ENCODE measurements at places on chromosomes 7 and 10.

DNA sequence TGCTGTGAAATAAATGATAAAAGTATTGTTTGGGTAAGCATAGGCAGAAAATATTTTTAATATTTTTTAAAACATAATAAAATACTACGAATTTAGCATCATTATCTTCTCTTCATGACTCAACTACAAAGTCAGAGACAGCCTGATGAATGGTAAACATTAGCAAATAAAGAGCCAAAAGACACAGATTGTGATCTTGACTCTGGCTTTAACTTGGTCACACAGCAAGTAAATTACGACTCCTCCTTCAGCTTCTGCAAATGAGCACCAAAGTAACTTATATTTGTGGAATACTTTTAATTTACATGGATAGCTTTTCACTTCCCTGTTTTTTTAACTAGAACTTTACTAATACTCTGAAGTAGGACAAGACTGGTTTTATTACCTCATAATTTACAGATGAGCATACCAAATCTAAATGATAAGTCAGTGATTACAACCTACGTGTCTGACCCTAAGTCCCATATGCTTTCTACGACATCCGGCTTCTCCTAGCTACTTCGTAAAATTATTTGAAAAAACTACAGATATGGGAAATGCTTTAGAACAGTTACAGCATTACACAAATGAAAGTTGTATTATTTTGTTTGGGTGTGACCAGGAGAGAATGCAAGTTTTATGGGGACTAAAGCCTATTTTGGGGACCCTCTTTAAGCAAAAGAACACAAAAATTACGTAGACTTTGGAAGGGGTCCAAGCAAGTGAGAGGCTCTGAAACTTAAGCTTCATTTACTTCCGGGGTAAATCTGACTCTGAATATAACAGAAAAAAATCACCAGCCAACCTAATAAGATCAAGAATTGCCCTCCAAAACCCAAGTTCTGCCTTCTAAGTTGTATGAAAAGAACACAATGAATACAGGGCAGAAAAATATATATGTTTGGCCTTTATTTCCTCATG, 133.8 kb downstream of the CPEB3 start:
- no peak for DNase-seq

- no peak for DNase-seq
These were observed 32.6 kb downstream of the CDH23 start for GRCh38 chr10:71429304-71429703.

DNA sequence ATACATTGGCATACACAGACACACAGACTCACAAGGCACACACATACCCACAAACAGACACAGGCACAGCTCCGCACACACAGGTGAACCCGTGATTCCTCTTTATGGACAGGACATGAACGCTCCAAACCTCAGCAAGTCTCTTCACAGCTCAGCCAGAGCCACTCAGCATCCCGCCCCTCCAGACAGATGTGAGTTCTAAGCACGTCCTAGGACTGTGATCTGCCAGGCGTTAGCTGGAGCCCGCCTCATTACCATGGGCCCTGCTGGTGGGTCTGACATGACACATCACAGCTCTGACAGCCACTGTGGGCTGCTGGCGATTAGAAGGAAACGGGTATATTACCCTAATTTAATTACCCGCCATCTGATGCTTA, 176.7 kb upstream of the PPP2R2D start:
- DNase-seq: no peak

GRCh38 chr7:55477781-55478374, 94.4 kb downstream of the VOPP1 start:
- DNase-seq: peak; percentile 40

DNA sequence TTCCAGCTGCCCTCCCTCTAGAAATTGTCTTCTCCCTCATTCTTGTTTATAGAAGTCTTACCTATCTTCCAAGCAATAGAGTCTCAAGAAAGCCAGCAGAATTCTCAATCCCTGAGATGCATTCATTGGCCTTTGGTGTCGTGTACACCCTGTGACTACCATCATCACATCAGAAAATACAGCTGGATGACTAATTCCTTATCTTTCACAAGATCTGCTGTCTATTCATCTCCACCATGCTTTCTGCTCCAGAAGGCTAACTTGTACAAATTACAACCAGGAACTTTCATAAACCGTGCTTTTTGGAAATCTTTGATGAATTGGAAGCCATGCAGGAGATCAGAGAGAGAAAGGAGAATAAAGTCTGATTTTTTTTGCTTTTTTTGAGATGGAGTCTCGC, 1062.9 kb upstream of the GHITM start:
- DNase-seq: no peak

DNA sequence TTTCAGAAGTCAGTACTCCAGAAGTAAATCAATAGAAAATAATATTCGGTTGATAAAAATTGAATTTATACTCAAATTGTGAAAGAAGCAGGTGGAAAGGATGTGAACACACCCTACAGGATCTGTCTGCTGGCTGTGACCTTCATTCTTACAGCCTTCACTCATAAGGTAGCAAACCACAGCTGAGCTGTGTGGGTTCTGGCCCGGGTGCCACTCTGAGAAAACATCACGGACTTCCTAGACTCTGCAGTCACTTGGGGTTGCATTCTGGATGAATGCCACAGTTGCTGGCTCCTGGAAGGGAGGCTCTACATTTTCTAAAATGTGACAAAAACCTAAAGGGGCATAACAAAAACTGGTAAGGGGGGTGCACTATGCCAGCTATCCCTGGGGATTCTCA, 36.0 kb upstream of the ABLIM1 start:
- no peak for DNase-seq

GRCh38 chr7:114180556-114181266, 233.9 kb upstream of the FOXP2 start:
- no peak for DNase-seq

DNA sequence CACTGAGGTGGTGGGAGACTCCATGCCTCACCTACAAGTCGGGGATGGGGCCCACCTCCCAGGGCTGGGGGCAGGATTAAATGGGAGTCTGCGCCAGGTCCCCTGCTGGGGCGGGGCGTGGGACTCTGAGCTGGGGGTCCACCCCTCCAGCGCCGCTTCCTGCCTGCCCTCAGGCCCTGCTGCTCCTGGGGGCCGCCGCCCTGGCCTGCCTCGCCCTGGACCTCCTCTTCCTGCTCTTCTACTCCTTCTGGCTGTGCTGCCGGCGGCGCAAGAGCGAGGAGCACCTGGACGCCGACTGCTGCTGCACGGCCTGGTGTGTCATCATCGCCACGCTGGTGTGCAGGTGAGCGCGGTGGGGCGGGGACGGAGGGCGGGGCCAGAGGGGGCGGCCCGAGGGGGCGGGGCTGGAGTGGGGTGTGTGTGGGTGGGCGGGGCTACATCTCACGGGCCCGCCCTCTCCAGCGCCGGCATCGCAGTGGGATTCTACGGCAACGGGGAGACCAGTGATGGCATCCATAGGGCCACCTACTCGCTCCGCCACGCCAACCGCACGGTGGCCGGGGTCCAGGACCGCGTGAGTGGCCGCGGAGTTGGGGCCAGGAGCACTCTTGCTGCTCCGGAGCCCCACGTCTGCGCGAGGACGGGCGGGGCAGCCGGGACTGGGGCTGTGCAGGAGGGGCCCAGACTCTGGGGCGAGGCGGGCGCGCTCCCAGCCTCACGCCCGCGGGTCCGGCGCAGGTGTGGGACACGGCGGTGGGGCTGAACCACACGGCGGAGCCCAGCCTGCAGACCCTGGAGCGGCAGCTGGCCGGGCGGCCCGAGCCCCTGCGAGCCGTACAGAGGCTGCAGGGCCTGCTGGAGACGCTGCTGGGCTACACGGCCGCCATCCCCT, 15.1 kb downstream of the TTYH3 start:
- DNase-seq: no peak

GRCh38 chr7:50304911-50305582, 531 bp downstream of the IKZF1 start:
- no peak for DNase-seq

- no peak for DNase-seq
These were observed 39.3 kb downstream of the UBE3C start for GRCh38 chr7:157177983-157178381.

- peak; percentile 72 for DNase-seq
These were observed 255.8 kb downstream of the TWIST1 start for GRCh38 chr7:18861514-18862118.

GRCh38 chr7:16026253-16027020, 340.0 kb upstream of the MEOX2 start:
- DNase-seq: peak; percentile 3

- no peak for DNase-seq
These were observed 33.8 kb upstream of the FZD8 start for GRCh38 chr10:35675846-35676245.

DNA sequence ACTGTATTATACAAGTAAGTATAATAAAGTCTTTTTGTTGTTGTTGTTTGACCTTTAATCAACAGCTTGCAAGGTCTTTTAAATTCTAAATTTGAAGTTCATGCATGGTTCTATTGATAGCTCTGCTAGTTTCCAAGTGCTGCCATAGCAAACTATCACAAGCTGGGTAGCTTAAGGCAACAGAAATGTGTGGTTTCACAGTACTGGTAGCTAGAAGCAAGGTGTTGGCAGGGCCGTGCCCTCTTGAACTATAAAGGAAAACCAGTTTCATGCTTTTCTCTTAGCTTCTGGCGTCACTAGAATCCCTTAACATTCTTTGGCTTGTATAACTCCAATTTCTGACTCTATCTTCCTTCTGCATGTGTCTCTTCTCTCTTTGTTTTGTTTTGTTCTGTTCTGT, 1021.9 kb upstream of the AUTS2 start:
- no peak for DNase-seq

DNA sequence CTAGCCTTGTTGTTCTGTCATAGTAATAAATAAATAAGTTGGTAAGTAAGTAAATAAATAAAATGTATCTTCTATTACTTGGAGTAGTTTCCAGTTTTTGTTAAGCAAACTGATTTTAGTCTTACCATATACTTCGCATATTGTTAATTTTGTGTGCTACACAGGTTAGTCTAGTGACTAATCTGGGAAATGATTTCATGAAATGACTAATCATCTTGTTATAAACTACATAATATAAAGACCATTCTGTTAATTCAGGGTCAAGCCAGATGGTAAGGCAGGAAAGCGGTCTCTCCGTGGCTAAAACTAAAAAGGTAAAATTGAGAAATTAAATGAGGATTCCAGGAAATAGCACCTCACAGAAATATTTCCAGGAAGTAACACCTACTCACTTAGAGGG, 58.5 kb upstream of the FOXP2 start:
- no peak for DNase-seq

DNA sequence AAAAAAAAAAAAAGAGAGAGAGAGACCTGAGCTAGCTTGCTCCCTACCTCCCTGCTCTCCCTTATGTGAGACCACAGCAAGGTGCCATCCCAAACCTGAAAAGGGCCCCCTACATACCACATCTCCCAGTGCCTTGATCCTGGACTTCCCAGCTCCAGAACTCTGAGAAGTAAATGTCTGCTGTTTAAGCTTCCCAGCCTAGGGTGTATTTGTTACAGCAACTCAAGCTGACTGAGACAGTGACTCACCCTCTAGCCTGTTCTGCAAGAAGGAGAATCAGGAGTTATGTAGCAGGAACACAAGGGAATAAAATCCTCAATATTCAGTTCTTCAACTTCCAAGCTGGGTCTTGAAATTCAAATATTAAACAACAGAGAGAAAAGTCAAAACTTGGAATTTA, 52.1 kb upstream of the TMEM72 start:
- DNase-seq: no peak

- DNase-seq: peak; percentile 84
These were observed 43.2 kb downstream of the CCNY start for GRCh38 chr10:35379226-35380137.

DNA sequence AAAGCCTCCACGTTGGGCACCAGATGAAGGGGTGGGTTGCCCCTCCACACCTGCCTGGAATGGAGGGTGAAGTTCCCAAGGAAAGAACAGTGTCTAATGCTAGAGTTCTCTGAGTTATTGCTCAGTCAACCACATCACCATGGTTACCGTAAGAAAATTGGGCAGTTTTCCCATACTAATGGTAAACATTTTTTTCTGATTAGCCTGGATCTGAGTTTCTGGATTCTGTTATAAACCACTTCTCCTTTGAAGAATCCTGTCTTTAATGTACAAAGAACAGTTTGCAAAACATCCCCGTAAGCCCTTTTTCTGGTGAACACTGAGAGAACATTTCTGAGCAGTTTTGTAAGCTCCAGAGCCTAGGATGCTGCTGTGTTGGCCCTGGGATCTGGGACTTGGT, 45.5 kb downstream of the ABCC2 start:
- DNase-seq: no peak

GRCh38 chr10:76245951-76246495, 814.6 kb downstream of the LRMDA start:
- no peak for DNase-seq

DNA sequence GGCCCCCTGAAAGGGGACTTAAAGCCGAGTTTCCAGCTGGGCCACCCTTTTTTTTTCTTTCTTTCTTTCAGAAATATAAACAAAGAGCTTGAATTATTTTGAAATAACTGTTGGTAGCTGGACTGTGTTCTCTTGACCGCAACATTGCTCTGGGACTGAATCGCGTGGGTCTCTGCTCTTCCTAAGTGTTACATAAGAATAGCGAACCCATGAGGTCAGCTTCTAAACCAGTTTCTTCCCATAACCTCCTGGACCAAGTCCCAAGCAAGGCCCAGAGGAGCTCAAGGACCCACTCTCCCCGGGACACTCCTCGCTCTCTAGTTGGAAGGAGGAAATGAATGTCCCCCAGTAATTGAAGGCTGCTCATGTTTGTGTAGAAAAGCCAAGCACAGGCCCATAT, 91.1 kb downstream of the CXCL12 start:
- peak; percentile 87 for DNase-seq

GRCh38 chr10:49668684-49669083, 10.8 kb upstream of the C10orf53 start:
- no peak for DNase-seq

- no peak for DNase-seq
These were observed 188.1 kb downstream of the ACTR3B start for GRCh38 chr7:152947686-152948085.

- peak; percentile 97 for DNase-seq
These were observed 9.3 kb upstream of the TMEM270 start for GRCh38 chr7:73851410-73852338.

DNA sequence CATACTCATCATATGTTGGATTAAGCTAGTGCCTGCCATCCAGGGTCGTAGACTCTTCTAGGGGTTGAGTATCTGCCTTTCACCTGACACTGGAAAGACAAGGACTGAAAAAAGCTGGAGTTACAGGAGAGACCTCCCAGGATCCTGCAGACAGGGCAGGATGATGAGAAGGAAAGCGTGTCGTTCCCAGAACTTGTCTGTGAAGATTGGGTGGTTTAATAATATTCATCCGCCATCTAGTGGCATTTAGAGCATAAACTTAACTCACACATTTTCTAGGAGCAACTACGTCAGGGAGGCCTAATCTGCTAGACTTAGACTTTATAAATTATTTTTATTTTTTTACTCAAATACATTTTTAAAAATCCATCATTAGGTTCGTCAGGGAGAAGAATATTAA, 59.6 kb downstream of the ADRB1 start:
- DNase-seq: peak; percentile 51

GRCh38 chr7:139571190-139571589, 47.7 kb downstream of the CLEC2L start:
- no peak for DNase-seq

DNA sequence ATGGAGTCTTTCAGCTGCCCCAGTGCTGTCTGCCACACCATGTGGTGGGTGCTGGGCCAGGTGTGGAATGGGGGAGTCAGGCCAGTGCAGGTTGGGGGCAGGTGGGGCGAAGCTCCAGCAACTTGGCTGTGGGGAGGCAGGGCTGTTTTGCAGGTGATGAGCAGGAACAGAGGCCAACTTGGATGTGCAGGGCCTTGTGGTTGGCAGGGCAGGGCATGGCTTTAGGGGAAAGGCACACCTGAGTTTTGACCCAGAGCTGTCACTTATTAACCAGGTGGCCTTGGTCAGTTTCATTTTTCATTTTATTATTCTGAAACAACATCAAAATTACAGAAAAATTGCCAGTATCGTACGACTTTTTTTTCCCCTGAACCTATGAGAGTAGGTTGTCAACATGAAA, 1.1 kb upstream of the SFTPA2 start:
- no peak for DNase-seq
